ENCODE measurements at places on chromosomes 3 and 15.

DNA sequence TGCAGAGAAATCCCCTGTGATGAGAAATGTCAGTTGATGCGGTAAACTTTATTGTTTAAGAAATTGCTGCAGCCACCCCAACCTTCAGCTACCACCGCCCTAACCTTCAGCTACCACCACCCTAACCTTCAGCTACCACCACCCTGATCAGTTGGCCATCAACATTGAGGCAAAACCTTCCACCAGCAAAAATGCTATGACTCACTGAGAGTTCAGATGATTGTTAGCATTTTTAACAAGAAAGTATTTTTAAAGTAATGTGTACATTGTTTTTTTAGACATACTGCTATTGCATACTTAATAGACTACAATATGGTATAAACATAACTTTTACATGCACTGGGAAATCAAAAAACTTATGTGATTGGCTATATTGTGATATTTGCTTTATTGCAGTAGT, 30.0 kb downstream of the U2SURP start:
- DNase-seq = no peak

- no peak for DNase-seq
These were observed 174.6 kb downstream of the STT3B start for GRCh38 chr3:31707286-31707685.

DNA sequence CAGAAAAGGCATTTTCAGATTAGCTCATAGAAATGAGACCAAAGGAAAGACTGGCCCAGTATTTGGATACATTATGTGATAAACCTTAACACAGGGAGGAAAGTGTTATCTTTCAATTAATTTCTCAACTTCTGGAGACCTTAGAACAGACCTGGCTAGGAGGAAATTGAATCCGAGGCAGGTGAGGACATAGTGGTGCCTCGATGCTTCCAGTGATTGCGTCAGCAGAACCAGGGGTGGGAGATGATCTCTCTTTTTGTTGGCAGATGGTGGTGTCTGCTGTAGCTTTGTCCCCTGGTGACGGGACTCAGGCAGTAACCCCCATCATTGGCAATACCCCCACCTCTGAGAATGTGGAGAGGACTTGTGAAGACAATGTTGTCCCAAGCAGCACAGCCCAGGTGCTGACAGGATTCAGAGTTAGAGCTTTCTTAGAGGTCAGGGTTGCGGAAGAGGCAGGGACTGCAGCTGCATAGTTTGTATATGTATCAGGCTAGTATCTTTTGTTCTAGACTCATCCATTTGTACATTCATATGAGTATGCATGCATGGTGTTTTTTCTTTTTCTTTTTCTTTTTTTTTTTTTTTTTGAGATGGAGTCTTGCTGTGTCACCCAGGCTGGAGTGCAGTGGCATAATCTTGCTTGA, 27.9 kb upstream of the MUC20 start:
- DNase-seq = no peak

DNA sequence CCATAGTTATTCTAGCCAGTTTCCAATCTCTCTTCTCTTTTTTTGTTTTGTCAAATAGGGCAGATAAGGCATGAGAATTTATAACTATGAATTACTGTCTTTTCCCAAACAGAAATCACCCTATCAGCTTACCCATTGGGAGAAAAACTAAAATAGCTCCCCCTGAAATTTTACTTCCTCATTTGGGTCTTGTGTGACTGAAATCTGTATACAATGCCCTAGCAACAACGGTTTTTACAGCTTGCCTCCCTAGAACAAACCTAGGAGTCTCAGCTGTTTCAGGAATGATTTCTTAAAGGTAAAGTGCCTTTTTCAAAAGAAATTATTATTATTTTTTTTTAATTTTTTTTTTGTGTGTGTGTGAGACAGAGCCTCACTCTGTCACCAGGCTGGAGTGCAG, 56.8 kb downstream of the CD86 start:
- DNase-seq = no peak

GRCh38 chr3:35078780-35079179, 560.5 kb upstream of the ARPP21 start:
- no peak for DNase-seq

- DNase-seq = no peak
These were observed 284.2 kb downstream of the SI start for GRCh38 chr3:164794099-164794498.

- DNase-seq = no peak
These were observed 693.0 kb downstream of the NR2F2 start for GRCh38 chr15:97023488-97023844.

DNA sequence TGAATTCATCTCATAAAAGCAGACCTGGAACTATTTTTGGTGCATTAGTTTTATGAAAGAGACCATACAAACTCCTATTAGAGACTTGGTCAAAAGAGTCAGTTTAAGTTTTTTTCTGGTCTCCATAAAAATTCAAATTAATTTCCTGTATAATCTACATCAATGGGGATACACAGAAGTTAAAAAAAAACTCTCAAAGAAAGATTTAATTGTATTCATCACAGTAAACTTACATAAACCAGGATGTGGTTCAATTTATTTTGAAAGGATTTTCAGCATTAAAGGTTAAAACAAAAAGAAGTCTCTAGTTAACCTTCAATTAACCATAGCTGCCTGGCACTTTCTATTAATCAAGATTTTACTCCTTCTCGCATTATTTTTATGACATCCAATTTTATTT, 530.3 kb upstream of the KCNMB2 start:
- DNase-seq = no peak

GRCh38 chr3:100260081-100260684, 609 bp upstream of the TBC1D23 start:
- DNase-seq = no peak

- no peak for DNase-seq
These were observed 8.0 kb downstream of the TMEM45A start for GRCh38 chr3:100500320-100500880.

GRCh38 chr3:160403796-160404470, 4.5 kb downstream of the SMC4 start:
- DNase-seq = no peak
